Stimulated activated CD8-positive, alpha-beta memory T cell treated with anti-CD3 and anti-CD28 coated beads, Interleukin-2, amount 100 ng/mL, for 1 hour (primary cell): ENCODE measurements at places on chromosomes 7 and 10.

GRCh38 chr7:137804836-137805235 lies 41.9 kb downstream of the DGKI start:
- DNase-seq = no peak

- no peak for DNase-seq
Observed at GRCh38 chr10:47255033-47255813, 44.8 kb upstream of the GDF10 start.

DNA sequence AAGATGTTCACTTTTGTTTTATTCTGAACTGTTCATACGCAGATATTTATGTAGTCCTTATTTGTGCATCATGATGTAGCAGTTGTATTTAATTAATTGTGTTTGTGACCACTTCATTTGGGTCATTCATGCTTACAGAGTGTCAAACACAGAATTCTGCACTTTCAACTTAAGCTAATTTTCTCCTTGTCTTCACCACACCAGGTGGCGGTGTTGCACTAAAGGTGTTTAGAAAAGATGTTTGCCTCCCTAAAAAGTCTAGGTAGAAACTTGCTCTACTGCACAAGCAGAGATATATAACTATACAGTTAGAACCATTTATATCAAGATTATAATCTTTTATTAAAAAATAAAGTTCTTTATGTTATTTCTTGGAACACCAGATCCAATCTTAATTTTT lies 1.3 kb upstream of the TAS2R38 start:
- no peak for DNase-seq

- no peak for DNase-seq
Observed at GRCh38 chr10:100551196-100551595, 15.5 kb downstream of the HIF1AN start.

- no peak for DNase-seq
Observed at GRCh38 chr10:86773498-86773897, 17.1 kb downstream of the BMPR1A start.

GRCh38 chr7:148380596-148381419 lies 209.8 kb upstream of the C7orf33 start:
- DNase-seq = no peak

- no peak for DNase-seq
Observed at GRCh38 chr10:130064783-130065182, 45.8 kb downstream of the C10orf143 start.

DNA sequence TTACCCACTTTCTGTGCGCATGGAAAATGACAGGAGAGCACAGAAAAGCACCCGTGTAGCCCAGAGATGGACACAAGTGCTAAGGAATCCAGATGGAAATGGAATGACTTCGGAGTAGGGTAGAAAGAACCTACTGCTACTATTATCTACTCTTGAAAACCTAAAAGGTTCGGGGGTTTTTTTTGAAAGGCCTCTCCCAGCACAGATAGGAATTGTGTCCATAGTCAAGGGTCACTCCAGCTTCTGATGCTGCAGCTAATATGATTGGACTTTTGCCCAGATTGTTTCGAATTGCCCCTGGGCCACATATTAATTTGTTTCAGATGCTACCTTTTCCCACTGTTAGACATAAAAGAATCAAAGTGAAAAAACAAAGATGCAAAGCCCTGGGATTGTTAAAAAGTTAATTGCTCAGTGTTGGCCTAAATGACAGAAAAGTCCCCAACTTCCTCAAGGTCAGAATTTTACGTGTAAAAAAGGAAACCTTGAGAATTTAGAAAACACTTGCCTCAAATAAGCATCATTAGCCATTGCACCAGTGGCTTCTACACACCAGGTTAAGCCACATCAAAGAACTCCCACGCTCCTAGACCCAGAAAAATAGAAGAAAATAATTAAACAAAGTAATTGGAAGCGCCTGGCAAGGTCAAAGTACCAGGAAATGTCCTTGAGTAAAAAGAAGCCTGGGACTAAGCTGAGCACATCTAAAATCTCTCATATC lies 40.8 kb upstream of the INSIG1 start:
- DNase-seq = no peak
